ENCODE measurements at places on chromosomes 6 and 20. TPM values are rescaled to one million over a fixed set of nuclear protein-coding genes. Genes with fewer than 3 reads are reported as not detected.
A peak's percentile ranks its signal among the peaks of the same experiment; 100 is the strongest.

DNA sequence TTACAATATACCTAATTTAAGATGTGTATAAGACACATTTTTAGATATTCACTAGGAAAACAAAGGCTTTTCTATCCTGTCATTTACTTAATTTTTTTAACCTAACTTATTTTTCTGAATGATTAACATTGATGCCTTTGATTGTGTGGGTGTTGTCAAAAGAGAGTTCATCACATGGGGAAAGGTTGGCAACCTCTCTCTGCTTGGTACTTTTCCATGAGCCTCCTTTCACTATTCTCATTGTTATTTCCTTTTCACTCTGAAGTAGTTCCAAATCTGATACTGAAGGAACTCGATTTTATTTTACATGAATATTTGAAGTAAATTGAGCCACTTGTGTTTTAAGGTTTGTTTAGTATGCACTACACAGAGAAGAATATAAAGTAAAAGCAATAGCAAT is 35.9 kb downstream of the TPD52L1 start:
- ATAC-seq: no peak

DNA sequence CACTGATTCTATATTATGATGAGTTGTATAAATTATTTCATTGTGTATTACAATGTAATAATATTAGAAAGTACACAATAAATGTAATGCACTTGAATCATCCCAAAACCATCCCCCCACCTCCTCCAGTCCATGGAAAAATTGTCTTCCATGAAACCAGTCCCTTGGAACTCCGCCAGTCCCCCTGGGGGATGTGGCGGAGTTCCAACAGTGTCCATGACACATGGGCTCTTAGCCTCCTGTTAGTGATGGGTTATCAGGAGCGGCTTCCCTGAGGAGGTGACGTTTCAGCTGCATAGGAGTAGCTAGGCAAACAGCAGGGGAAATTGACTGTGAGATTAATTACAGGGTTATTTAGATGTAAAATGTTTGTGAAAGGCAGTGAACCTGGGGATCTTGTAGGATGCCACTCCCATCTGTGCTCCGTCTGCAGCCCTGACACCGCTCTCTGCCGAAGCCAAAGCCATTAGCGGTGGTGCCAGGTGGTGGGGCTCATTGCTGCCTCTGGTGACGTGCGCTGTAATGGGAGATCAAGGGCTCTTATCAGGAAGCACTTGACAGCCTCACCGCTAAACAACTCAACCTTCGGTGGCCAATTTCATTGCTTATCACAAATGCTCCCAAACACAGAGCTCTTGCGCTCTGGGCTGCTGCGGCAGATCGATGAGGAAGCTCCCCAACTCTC is 81.6 kb upstream of the MC3R start:
- ATAC-seq: no peak

DNA sequence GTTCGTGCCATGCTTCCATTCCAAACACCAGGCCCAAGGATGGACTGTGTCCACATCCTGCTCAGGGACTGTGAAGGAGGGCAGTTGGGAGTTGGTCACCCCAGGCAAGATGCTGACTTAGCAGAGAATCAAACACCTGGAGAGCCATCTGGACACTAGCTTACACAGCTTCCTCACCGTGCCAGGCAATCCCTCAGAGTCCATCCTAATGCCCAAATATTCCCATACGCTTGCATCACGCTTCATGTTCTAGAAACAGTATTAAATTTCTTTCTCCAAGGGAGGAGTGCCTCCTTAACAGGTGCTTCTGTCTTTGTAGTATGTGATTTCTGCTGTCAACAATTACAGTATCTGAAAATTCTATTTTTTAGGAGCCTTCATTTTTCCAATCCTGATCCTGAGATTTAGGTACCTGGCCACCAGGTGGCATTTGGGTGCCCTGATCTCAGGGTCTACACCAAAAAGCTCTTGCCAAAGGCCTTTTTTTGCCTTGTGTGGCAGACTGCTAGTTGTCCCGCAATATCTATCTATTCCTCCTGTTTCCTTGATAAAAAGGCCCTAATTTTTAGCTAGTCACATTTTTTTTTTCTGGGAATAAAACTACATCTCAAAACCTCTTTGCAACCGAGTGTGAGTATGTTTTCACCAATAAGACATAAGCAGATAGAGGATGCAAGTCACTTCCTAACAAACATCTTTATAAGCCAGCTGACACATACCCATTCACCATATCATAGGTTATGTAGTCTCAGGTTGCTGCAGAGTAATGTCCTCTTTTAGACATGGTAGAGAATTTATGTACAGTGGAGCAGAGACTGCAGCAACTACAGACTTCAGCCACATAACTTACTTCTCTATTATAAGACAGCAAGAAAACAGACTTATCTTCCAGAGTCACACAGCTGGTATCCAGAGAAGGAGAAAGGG is 85.0 kb downstream of the PREP start:
- no peak for ATAC-seq

DNA sequence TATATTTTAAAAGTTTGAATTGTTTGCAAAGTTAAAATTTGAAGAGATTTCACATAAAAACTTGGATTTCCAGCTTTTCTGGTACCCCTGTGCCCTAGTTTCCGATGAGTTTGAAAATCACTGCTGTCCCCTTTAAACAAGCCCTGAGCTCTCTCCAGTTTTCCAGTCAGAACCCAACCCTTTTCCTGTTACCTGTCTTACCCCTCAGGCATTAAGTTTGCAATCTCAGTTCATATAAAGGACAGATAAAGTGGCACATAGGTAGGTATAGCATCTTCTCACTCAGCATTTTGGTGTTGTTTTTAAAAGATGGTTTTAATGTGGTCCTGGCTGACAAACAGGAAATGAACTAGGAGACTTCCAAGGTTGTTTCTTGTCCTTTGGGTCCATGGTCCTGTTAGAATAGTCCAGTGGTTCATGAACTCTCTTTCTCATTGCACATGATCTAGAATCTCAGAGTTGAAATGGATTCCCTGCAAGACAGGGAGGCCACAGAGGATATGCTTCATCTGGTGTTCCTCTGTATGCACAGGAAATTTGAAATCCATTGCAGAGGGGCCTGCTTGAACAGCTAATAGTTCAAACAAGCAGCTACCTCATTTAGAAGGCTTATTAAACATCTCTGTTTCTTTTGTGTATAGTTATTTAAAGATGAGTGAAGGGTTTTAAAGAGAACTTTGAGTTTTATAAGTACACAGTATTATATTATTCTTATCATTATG is 82.7 kb downstream of the JAG1 start:
- peak; percentile 48 for ATAC-seq

DNA sequence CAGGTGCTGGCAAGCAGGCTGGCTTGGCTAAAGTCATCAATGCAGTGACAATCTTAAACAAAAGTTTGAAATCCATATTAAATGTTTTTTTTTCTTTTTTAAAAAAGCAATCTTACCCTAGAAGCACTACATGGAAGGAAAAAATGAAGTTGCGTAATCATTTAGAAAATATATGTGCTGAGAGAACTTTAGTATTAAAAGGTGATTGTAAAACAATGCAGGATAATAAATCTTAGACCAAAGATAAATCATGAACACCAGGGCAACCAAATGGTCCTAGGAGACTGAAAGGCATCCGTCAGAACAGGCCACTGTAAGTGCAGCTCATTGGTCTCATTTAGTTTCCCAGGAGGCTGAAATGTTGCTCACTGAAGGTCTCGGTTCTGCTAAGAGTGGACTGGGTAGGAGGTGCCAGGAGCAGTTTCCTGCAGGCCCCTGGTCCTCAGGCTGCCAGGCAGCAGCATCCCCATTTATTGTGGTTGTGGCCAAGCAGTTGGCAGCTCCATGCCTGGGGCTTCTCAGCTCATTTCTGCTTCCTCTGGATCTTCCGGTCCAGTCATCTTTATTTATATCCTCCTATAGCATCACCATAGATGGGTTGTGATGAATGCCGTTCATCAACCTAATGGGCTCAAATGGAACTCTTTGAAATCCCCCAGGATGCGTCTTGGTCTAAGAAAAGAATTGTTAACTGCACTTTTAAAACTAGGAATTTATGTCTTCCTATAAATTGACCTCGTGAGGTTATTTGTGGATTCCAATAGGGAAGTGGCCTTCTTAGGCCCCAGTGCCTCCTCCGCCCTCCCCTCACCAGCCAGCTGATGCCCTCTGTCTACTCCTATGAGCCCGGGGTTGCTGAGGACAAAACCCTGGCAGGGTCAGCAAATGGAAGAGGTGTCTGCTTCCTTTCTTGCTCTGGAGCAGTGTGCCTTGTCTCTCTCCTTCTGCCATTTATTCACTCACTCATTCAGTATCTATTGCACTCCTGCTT is 269.0 kb downstream of the UST start:
- no peak for ATAC-seq

DNA sequence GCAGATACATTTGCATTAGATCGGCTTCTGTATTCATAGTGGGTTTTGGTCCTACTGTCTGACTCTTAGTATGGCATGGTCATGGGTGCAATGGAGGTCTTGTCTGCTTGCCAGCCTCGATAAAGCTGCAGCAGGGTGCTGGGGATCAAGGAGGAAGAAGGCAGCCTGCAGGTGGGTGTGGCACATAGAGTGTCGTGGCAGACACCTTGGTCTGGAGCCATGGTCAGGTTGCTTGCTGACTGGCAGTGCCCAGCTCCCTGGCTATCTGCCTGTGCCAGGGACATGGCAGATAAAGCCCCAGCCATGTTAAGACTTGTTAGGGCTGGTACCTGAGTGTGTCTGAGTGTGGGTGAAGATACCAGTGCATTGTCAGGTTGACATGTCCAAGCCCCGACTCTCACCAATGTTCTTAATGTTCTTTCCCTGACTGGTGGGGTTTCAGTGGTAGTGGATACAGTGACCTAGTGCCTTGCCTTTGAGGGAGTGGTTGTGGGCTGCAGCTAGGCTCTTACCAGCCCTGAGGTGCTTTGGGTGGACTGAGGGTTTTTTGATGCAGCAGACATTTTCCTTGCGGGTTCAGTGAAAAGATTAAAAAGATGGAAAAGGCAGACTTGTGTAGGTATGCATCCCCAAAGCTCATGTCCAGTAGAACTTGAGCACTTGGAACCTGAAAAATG is 1.8 kb downstream of the FAM83D start:
- ATAC-seq: peak; percentile 35

GRCh38 chr6:116971959-116972358 is 94.9 kb downstream of the RFX6 start:
- ATAC-seq: no peak

- peak; percentile 77 for ATAC-seq
Measured at GRCh38 chr6:33950472-33950881, 146.7 kb upstream of the MLN start.

- ATAC-seq: no peak
Measured at GRCh38 chr20:50563133-50563944, 53.2 kb downstream of the PTPN1 start.

- no peak for ATAC-seq
Measured at GRCh38 chr6:69812746-69813427, 16.1 kb upstream of the LMBRD1 start.

- ATAC-seq: no peak
Measured at GRCh38 chr6:61649845-61650244, 636.2 kb downstream of the KHDRBS2 start.

DNA sequence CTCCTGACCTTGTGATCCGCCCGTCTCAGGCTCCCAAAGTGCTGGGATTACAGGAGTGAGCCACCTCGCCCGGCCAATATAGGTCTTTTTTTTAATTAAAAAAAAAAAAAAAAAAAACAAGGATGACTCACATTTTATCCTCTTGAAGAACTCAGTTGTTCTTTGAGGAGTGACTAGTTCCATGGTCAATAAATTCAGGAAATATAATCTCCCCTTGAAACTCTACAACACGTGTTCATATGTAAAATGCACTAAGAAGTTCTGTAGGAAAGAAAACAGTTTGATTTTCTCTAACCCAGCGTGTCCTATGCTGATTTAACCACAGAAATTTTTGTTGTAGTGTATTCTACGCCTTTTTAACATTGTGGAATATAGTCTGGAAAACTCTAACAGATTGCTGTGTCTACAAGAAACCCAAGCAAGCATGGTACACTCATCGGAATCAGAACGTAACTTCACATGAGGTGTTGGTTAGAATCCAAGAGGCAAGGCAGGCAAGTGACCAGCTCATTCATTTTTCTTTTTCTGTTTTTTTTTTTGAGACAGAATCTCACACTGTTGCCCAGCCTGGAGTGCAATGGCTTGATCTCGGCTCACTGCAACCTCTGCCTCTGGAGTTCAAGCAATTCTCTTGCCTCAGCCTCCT is 79.0 kb upstream of the ZNF217 start:
- no peak for ATAC-seq

DNA sequence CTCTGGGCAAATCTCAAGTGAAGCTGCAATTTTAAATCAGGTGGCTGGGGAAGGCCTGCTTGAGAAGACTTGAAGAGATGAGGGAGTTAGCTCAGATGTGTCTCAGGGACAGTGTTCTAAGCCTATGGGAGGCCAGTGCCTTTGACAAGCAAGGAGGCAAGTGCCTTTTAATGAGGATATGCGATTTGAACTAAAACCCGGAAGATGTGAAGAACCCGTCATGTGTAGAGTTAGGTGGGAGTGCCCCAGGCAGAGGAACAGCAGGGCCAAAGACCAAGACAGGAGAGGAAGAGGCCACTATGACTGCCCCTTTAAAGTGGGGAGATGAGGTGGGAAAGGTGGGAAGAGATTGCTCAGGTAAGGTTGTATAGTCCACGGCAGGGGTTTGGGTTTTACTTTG is 71.9 kb downstream of the SLX4IP start:
- no peak for ATAC-seq

- peak; percentile 50 for ATAC-seq
Measured at GRCh38 chr6:166575205-166575604, 11.3 kb downstream of the RAMACL start.

DNA sequence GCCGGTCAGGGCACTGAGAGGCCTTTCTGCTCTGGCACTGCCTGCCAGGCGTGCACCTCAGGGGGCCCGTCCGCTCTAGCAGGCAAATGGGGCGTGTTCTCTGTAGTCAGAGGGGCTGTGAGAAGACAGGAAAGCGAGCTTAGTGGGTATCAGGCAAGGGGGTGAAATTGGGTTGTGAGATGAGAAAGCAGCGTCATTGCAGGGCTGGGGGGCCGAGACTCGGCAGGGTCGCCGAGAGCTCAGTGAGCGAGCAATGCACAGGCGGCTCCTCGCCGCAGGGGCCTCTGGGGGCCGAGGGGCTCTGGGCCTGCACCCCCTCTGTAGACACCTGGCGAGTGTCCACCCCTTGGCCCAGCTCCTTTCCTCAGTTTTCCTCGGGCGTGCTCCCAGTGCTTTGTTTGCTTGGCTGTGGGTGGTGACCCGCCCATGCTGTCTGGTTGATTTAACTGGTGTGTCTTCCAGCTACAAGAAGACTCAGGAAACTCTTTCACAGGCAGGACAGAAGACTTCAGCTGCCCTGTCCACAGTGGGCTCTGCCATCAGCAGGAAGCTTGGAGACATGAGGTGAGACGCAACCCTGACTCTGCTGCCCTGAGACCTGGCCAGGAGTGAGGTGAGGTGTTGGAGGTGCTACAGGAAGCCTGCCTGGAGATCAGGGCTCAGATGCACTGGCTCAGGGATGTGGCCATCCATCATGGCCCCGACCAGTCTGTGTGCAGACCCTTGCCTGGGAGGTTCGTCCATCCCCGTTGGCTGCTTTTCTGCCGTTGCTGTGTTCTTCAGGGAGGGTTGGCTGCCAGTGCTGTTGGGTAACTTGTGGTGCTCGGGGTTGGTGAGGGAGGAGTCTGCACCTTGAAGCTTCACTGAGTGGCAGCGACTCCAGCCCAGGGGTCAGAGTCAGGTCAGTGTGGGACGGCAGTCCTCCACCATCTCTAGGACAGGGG is 12.4 kb upstream of the DNAJC5 start:
- ATAC-seq: no peak

The TFAP2A gene
- total RNA-seq: 59.6 TPM

The MAFB gene
- total RNA-seq: 55.9 TPM

The SMIM26 gene
- total RNA-seq: 57.7 TPM

The PROKR2 gene
- not detected for total RNA-seq

The GGTLC1 gene
- not detected for total RNA-seq

The ECT2L gene
- not detected for total RNA-seq

The KIAA1755 gene
- 0.32 TPM for total RNA-seq

The CSNK2B gene
- 108 TPM for total RNA-seq

The STMND1 gene
- total RNA-seq: not detected

The C20orf141 gene
- total RNA-seq: not detected
